Fibroblast of skin of right quadriceps (primary cell): ENCODE measurements at places on chromosomes 7 and 10.

DNA sequence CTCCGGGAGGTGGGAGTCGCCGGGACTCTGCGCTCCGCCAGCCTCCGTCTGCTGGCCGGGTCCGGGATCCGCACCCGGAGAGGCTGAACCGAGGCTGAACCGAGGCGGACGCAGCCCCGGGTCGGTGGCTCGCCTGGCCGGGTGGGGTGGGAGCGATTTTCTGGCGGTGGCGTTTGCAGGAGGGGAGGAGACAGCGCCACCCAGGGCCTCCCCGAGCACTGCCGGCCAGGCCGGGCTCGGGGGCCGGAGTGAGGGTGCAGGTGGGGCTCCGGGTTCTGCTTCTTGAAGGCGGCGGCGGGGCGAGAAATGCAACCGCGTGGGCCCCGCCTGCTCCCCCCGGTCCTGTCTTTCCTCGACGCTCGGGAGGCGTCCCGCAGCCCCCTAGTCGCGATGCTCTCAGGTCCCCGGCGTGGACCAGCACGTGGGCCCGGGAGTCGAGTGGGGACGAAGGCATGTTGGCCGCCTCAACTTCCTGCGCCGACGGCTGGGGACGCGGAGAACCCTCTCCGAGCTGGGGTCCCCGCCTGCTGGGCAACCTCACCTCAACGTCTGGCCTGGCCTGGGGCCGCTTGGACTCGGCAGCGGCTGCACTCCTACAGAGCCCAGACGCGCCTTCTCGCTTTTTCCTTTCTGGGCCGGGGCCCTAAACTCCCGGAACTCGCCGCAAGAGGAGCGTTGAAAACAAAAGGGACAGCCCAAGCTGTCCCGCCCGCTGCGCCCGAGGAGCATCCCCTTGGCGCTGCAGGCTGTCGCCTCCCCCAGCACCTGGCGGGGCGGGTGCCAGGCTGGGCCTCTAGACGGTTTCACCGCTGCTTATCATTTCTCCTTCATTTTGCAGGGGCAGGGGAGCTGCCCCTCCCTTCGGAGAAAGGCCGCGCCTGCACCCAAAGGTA is 25.2 kb upstream of the VAX1 start:
- DNase-seq, result no peak

DNA sequence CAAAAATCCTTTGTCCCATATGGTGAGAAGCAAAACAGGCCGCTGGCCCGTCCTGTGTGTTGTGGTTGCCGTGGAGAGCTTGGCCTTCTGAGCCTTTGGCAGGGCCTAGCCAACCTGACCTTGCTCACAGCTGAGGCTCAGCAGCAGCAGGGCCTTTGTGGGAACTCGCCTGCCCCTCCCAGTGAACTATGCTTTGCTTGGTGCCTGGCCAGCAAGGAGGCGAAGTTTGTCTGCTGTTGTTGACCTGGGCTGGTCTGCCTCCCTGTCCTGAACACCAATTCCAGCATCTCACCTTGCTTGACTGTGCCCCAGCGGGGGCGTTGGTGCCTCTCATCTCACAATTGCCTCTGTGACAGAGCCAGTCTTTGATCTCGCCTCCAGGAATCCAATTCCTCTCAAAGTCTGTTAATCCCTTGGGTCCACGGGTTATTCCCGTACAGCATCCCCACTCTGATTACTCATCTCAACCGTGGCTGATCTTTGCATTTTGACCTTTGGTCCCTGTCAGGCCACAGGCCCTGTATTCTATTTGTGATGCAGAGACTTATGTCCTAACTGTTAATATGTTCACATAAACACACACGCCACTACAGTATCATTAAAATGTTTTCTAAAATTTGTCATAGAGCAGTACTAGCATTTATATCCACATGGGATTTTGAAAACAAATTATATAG is 22.6 kb downstream of the EPDR1 start:
- DNase-seq, result no peak

GRCh38 chr7:71595176-71595575 is 463.2 kb downstream of the GALNT17 start:
- no peak for DNase-seq

DNA sequence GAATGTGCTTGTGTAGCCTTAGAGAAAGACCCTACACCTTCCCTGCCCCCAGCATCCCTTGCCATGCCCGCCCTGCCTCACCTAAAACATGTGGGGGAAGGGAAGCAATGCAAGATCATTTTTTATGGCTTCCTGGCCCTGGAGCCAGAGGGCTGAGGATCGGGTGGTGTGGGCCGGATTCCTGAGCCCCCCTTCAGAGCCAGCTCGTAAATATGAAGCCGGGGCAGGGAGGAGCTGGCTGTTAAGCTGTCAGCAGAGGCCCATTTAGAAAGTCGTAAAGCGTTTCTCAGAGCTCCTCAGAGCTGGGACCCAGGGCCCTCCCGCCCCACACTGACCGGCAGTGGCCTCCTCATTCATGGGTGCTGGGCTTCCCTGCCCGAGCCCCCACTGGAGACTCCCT is 23.9 kb downstream of the UNC5B start:
- peak; percentile 85 for DNase-seq

DNA sequence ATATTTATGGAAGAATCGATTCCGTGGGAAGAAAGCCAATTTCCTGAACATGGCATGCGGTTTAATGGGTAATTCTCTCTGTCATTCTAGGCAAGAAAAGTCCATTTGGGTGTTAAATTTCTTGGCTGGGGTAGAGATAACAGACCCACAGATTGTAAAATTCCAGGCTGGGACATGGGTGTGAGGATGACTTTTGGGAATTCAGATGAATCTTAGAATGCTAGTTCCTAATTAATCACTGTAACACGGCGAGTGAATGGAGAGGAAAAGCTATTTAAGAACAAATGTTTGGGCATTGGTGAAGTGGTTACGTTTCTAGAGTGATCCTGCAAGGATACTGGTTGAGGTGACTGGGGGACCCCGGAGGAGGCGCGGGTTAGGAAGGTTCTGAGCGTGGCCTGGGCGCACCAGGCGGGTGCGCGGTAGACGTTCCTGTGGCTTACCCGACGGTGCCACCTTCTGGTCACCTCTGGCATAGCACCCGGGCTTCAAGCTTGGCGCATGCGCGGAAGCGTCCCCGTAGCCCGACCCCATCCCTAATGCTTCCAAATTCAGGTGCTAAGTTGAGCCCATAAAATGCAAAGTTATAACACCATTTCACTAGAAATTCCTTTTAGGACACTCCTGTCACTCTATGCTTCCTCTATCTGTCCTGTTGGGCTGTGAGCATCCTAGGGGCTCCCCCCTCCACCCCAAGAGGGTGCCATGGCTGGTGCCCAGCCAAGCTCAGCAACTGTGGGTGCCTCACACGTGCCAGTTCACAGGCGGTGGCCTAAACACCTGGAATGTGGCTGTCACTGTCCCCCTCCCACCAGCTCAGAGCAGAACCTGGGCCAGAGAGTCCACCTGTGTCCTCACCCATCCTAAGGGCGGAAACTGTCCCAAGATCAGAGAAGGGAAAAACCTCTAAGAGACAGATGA is 104.4 kb downstream of the PTPRE start:
- peak; percentile 50 for DNase-seq

DNA sequence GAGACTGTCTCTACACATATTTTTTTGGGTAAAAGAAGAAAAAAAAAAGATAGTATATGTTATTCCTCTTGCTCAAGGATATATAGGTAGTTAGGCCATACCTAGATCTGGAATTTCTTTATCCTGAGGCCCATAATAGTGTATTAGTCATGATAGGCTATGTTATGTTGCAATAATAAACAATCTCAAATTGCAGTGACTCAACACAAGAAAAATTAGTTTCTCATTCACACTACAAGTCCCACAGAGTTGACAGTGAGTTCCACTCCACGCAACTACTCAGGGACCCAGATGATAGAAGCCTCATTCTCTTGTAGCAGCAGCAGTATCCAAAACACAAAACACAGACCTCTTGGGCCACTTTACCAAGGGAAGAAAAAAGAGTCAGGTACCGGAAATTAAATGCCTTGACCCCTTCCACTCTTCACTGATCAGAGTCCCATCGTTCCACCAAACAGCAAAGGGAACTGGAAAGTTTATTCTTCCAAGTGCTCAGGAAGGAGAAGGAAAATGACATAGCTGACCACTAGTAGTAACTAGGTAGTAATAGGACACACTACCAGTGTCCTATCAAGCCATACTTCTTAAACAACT is 7.4 kb upstream of the C10orf67 start:
- DNase-seq, result peak; percentile 82

- DNase-seq, result no peak
Measured at GRCh38 chr10:99859585-99859984, 77.1 kb downstream of the ABCC2 start.

DNA sequence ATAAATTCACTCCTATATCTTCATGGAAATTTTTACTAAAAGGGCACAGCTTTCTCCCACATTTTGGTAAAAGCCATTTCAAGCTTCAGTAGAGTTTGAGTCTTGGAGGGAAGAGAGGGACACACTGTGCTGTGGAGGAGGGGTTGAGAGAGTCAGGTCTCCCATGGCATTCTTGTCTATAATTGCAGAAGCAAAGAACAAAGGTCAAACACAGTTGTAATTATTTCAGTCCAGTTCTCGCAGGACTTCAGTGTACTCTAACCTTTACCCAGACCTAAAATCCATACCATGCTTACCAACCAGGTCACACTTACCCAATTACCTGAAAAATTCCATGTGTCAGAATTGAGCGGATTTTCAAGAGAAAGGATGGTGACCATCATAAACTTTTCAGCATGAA is 298.4 kb downstream of the XPNPEP1 start:
- no peak for DNase-seq

GRCh38 chr10:8235253-8236027 is 181.0 kb downstream of the GATA3 start:
- no peak for DNase-seq

GRCh38 chr10:123655751-123656150 is 10.4 kb upstream of the GPR26 start:
- peak; percentile 52 for DNase-seq

DNA sequence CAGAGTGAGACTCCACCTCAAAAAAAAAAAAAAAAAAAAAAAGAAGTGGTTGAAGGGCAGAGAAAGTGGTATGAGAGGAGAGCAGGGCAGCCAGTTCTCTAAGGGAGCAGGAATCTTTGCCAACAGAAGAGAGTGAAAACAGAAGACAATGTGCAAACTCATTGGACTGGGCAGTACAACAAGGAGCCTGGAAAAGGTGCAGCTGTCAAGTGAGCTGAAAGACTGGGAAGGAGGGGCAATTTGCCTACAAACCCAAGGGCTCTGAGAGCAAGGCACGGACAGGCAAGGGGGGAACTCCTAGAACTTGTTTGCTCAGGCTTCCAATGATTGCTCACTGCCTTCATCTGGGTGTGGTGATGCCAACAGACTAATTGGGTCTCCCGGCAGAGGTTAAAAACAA is 9.5 kb downstream of the ACTR1A start:
- no peak for DNase-seq

DNA sequence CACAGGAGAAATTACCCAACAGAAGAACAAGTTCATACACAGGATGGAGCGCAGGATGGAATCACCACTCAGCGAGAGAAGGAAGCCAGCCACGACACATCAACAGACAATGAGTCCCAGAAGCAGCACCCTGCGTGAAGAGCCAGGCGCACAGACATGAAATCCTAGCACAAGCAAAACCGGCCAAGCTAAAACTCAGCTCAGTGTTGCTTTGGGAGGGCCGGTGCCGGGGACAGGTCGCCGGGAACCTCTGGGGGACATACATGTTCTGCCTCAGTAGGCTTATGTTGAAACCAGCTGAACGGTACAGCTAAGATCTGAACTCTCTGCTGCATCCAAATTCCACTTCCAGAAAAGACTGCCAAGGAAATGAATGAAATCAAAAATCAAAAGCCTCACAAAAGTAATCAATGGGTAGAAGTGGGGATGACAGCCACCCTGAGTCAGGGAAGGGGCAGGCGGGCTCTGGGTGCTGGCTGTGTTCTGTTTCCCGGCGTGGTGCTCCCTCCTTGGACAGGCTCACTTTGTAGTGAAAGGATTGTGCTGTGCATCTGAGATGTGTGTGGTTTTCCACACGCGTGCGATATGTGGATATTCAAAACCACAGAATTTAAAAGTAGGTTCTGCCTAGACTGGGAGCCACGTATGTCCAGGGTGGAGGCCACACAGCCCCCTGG is 114.7 kb downstream of the PDGFA start:
- DNase-seq, result no peak

DNA sequence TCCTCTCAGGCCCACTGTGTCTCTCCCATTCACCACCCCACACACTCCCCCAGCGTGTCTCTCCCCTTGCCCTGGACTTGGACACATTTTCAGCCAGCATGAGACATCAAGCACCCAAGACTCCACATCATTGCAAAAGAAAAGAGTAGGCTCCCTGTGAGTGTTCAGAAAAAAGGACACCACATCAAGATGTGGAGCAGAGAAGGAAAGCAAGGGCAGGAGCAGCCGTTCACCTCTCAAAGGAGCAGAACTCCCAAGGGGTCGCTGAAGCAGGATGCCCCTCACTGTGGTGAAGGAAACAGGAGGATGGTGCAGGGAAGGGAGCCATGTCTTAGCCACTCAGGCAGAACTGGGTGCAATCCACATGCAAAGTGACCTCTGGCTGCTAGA is 89.9 kb upstream of the MACROH2A2 start:
- no peak for DNase-seq

- no peak for DNase-seq
Measured at GRCh38 chr7:31934551-31934950, 135.7 kb downstream of the PDE1C start.
